AG10803 (cell line): ENCODE measurements at places on chromosomes 2 and 18.

DNA sequence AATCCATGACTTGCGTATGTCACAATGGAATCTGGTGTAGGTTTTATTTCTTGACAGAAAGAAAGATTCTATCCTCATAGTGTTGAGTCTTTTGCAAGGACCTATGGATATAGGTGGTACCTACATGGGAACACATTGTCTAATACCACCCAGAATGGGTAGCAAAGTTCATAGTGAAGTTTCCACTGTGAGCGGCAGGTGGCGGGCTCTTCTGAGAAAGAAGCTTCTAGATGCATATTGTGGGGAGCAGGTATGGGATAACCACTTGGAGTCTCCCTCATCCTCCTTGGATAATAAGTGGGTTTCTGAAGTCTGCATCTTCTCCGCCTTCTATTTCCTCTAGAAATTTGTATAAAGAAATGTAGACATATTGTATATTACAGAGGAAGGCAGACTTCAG lies 44.9 kb downstream of the LINC00305 start:
- DNase-seq: no peak

- DNase-seq: no peak
These were observed 76.1 kb upstream of the AQP4 start for GRCh38 chr18:26941584-26941983.

GRCh38 chr18:12934454-12935071 lies 13.2 kb upstream of the SEH1L start:
- DNase-seq: peak; percentile 82

DNA sequence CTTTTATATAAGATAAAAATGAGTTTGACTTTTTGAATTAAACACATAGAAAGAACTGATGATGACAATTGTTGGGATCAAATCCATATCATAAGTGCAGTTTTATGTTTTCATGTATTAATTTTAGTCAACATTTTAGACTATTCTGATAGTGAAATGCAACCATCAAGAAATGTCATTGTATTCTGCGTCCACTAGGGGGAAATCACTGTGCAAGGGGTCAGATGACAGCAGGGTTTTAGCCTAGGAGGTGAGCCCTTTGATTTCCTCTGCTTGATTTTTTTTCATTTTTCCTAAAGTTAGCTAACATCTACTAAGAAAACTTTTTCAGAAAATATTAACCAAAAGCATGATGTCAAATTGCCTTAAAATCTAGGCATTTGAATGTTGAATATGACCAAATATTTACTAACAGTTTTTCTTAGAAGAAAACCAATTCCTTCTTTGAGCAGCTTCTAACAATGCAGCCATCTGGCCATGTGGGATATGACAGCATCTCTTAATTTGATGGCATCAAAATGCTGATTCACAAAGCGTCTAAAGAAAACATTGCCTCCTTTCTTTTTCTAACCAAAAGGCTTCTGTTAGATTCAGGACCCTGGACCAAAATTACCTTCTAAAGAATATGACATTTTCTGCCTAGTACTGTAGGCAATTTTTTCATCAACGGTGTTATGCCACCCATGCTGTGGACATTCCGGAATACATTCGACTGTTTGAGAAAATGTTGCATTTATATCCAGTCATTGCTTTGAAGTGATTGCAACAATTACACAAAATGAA lies 141.5 kb downstream of the SPHKAP start:
- DNase-seq: peak; percentile 20

GRCh38 chr18:31634331-31634713 lies 42.6 kb downstream of the TTR start:
- DNase-seq: no peak

DNA sequence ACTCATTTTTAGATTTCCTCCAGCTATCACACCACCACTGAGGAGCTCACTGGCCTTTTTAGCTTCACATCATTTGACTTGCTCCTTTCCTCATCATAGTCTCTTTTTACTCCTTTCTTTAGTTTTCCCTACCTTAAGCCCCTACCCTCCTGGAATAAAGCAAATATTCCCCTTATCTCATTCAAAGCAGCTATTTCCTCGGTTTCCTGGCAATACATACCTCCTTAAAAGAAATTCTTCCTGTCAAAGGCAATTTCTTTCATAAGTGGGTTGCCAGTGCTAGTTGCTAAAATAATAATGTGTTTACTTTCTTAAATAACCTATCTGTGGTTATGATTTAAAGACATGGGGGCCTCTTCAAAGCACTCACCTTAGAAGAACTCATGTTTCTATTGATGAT lies 359.3 kb downstream of the GALNT13 start:
- DNase-seq: no peak

DNA sequence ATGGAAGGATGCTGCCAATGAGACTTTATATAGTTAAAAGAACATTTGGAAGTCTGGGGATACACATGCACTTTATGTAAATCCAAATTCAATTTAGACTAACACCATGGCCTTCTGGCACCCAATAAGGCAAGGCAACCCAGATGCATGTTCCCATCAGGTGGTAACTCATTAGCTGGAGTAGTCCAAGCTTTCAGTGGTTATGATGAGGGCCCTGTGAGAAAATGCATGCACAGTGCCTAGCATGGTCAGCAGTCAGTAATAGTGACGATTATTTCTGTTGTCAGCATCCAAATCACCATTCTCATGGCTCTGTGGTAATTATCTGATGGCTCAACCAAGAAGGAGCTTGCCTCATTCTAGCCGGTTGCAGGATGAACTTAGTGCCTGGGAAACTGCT lies 70.3 kb upstream of the CTLA4 start:
- peak; percentile 70 for DNase-seq

DNA sequence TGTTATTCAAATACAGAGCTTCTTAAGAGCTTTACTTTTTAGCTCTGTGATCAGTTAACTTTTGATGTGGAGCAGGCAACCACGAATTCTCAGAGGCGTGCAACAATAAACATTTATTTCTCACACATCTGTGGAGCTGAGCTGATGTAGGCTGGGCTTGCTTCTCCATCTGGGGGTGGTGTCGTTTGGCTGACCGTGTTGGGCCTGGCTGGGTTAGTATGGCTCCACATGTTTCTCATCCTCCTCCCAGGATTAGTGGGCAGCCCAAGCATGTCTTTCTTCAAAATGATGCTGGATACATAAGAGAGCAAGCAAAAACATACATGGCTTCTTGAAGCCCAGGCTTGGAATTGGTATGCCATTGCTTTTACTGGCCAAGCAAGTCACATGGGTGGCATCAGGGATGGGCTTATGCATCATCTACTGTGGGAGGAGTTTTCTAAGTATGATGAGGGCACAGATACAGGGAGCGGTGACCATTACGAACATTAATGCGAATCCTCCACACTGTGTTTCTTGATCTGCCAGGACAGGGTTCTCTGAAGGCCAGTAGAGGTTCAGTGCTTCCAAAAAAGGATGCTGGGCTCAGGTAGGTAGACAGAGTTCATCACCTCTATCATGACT lies 157.0 kb upstream of the TNP1 start:
- DNase-seq: peak; percentile 3

DNA sequence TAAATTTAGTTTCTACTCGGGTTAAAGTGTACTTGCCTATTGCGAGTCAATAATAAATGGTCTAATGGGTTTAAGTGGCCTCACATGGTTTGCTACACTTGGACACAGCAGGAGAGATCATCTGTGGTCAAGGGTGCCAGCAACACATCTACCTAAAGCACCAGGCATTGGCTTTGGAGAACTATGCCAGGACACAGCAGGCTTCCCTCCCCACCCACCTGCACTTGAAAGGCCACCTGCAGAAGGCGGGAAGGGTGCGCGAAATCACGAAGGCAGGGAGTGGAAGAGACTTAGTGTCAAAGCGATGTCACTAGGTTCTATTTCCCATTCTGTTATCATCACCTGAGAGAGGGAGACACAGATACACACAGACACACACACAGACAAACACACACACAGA lies 44.5 kb downstream of the MYT1L start:
- DNase-seq: no peak

DNA sequence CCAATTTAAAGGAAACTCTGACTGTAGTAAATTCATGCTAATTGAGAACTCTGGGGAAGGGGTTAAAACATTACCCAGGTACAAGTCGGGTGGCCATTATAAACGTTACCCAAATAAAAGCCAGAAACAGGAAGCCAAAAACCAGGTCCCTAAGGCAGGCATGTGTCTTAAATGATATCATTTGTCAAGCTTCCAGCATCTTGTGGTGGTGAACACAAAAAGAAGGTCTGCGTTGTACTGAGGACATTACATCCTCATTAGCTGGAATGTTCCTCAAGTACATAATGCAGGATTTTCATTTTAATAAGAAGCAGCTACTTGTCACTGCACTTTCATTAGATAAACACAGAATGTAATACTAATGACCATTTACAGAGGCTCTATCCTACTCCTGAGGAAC lies 10.9 kb downstream of the PTGR3 start:
- DNase-seq: peak; percentile 64
